ENCODE measurements at places on chromosomes 12 and 14.
A peak's percentile ranks its signal among the peaks of the same experiment; 100 is the strongest.

GRCh38 chr14:94304243-94304642, 11.2 kb upstream of the SERPINA10 start:
- DNase-seq = no peak

DNA sequence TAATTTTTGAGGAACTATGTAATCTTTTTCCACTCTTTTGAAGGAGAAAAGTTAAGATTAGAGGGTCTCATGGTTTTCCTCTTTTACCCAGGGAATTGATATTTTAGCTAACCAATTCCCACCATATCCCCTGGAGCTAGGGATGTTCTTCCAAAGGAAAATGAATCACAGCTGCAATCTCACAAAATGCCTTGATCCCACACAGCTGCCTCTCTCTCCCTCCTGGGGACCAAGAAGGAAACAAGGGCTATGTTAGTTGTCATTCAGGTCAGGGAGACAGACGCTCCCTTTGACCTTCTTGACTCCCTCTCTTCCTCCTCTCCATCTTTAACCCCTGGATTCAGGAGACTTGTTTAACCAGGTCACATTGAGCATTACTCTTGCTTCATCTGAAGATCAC, 9.5 kb downstream of the DCN start:
- DNase-seq = no peak

DNA sequence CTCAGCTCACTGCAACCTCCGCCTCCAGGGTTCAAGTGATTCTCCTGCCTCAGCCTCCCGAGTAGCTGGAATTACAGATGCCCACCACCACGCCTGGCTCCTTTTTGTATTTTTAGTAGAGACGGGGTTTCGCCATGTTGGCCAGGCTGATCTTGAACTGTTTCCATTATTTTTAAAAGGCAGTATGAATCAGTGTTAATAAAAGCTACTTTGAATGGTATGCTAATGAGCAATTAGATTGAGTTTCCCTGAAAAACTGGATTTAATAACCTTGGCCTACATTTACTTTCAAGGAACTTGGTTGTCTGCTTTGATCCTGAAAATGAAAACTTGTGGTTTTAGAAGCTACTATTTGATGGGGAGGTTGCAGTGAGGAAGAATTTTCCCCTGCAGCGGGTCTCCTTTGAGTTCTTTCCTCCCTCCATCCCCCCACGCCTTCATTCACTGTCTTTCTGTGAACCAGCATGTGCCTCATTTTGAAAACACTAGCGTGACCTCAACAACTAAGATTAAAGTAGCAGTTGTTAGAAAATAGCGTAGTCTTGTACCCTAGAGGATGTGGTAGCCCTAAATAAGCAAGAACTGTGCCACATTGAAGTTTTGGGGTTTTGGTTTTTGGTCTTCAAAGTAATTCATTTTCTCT, 17.8 kb upstream of the RPS6KA5 start:
- DNase-seq = peak; percentile 93

DNA sequence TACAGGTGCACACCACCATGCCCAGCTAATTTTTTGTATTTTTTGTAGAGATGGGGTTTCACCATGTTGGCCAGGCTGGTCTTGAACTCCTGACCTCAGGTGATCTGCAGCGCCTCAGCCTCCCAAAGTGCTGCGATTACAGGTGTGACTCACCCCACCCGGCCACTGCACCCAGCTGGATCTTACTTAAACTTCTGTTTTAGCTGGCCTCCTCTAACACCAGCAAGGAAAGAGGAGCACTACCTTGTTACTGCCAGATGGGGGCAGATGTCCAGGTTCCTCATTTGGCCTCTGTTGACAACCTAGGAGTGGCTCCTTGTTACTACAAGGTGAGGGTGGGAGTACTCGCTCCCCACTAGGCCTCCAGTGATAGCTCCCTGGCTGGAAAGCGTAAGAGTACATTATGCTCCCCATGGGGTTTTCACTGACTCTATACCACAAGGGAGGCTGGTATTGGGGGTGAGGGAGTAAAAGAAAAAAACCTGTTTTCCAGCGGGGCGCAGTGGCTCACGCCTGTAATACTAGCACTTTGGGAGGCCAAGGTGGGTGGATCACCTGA, 13.2 kb upstream of the ARF6 start:
- peak; percentile 88 for DNase-seq

GRCh38 chr12:49744363-49744885, 3.1 kb downstream of the TMBIM6 start:
- no peak for DNase-seq

GRCh38 chr14:32003585-32003984, 73.5 kb upstream of the ARHGAP5 start:
- no peak for DNase-seq

DNA sequence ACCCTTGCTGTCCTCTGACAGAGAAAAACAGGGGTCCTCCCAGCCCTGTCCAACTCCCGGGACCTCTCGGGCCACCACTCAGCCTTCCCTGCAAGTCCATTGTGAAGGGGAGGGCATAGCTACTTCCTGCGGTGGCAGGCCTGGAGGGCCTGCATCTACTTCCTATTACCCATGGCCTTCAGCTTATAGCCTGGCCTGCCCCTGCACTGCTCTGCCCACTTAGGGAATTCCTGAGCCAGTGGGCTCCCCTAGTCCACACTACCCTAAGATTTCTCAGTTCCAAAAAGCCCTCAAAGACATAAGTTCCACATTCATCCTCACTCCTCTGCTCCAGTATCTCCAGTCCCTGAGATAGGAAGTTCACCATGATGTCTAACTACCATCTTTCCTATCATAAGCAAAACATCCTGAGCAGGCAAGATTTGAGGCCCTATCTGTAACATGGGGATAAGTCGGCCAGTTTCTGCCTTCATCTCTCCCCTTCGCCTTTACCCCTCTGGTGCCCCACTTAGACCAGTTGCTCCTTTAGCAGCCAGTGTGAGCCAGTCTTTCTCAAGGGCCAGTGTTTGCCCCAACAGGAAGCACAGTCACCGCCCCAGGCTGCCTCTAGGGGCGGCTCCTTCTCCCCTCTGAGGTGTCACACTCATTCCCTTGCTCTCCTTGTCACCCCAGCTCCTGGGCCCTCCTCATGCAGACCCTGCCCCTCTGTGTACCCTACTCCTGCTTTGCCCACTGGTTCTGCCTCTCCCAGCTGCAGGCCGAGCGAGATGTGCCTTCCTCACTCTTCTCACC, 10.9 kb downstream of the HDAC7 start:
- DNase-seq = peak; percentile 85

DNA sequence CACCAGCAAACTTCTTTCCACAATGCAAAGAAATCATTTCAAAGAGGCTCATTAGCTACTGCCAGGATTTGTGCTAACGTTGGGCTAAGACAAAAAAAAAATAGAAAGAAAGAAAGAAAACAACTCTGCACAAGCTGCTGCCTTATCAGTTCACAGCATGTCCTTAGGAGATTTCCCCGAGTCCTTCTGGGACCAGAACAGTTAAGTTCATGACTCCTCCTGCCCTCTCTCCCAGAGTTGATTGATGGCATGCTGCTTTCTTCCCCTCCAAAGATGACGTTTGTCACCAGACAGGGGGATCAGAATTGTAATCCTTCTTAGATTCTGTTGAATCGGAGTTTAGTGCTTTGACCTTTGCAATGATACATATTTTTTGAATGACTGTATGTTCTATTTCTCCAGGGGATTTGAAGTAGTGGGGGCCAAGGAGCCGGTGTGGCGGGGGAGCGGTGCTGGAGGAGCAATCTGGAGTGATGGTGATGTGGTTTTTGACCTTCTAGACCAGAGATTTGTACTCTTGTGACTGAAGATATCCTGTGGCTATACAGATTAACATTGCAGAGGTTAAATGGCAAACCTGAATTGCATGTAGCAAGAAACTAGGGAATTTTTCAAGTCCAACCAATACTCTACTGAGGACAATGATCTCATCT, 409.2 kb upstream of the TMPO start:
- no peak for DNase-seq

GRCh38 chr12:109459247-109459646, 17.9 kb downstream of the KCTD10 start:
- no peak for DNase-seq

GRCh38 chr12:6489449-6489848, 3.6 kb downstream of the MRPL51 start:
- DNase-seq = no peak

DNA sequence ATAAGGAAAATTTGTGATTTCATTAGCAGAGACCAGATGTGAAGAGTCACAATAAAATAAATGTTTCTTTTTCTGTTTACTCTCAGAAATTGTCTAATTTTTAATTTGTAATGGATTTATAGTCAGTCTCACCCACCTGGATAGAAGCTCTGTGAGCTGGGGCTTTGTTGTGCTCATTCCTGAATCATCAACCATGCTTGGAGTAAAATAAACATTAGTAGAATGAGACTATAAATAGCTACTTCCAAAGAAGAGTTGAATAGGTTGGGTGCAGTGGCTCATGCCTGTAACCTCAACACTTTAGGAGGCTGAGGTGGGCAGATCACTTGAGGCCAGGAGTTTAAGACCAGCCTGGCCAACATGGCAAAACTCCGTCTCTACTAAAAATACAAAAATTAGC, 185.3 kb upstream of the FBXO33 start:
- DNase-seq = no peak

DNA sequence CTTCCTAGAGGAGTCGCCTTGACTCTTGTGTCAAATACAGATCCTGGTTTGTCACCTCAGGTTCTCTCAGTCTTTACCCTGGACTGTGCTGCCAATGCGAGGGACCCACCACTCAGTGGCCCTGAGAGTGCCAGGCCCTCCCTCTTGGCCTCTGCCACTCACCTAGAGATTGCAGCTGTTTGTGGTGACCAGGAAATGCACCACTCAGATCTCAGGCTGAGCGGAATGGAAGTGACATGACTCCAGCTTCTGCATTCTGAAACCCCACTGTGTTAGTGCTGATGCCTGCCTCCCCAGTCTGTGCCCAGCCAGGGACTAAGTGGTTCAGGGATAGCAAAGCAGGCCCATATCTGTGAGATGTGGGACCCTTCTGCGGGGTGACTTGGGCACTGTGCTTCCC, 27.8 kb upstream of the NEDD1 start:
- DNase-seq = no peak

- DNase-seq = peak; percentile 28
These were observed 570 bp upstream of the MRPS35 start for GRCh38 chr12:27709932-27710591.

- peak; percentile 87 for DNase-seq
These were observed 5.1 kb downstream of the CLMN start for GRCh38 chr14:95314609-95315008.

Data from activated CD4-positive, alpha-beta T cell treated with anti-CD3 and anti-CD28 coated beads, Interleukin-10, Interleukin-2, amounts not matched to agents 100 ng/mL and 50 ng/mL, durations not matched to agents 16 hours and 8 hours (primary cell).